ENCODE measurements at places on chromosomes 5 and 9.

- no peak for DNase-seq
These were observed 131.1 kb upstream of the NR4A3 start for GRCh38 chr9:99690573-99690972.

- no peak for DNase-seq
These were observed 550.0 kb downstream of the BNC2 start for GRCh38 chr9:16320338-16320902.

DNA sequence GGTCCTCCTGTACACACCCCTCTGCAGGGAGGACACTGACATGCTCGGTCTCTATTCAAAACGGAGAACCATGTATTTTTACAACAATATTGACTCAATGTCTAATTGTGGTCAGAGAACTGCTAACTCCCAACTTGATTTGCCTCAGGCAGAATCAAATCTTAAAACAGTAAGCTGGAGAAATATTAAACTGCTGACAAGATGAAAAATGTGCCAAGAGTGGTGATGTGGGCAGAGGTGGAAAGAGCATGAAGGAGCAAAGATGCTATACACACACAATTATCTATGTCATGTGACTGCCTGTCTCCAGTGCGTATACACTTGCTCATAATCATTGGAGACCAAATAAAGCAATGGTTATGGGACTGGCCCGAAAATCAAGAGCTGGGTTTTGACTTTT, 556.1 kb upstream of the ZNF608 start:
- no peak for DNase-seq

- DNase-seq, result no peak
These were observed 1.4 kb downstream of the IL11RA start for GRCh38 chr9:34653151-34654072.

DNA sequence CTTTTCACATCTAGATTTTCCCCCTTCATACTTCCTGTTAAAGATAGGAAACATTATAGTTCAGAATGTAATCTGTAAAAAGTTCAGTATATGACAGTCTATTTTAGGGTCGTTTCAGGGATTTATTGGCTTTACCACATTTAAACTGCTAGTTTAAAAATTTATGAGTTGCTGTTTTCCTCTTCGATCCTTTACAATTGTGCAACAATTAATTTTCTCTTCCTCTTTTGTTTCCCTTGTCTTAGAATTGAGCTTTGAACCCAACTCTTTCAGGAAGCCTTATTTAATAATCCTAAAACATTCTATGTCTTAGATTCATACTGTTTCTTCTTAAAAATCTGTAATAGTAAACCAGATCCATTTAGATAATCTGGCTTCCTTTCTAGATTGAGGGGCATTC, 16.4 kb downstream of the ZSWIM6 start:
- DNase-seq, result no peak

- no peak for DNase-seq
These were observed 133.4 kb downstream of the GRIA1 start for GRCh38 chr5:153623751-153624450.

DNA sequence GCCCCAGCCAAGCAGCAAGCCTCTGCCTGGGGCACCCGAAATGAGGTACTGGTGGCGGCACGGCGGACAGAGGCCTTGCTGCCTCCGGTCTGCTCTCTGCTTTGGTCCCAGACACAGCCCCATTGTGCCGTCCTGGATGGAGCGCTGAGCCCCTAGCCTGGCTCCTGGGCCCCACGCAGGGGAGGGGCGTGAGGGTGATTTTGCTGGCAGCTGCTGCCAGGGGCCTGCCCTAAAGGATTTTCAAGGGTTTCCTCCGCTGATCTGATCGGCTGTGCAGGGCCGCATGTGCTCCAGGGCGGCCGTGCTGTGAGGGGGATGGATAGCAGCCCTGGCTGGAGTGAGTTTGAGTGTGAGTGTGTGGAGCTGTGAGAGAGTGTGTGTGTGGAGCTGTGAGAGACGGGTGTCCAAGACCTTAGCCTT, 1.3 kb downstream of the GPSM1 start:
- no peak for DNase-seq

GRCh38 chr5:42655982-42656650, 100.5 kb upstream of the CCDC152 start:
- no peak for DNase-seq

DNA sequence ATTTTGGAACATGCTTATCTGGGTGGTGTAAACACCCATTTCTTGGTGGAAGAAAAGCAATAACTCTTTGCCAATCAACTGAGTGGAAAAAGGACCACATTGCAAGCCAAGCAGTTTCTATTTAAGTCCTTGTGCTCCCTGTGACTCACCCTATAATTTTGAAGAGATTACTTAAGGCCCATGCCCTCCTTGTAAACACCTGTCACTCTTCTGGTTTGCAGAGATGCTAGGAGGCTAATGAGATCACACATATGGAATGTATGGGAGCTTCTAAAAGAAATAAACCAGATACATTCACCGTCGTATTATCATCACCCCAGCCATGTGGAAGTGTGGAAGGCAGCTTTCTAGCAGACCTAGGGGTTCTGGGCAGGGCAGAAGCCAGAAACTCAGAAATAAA, 337.1 kb downstream of the GADD45G start:
- no peak for DNase-seq

- DNase-seq, result no peak
These were observed 5.5 kb downstream of the HNRNPH1 start for GRCh38 chr5:179617930-179618329.

GRCh38 chr5:173885475-173886010, 2.6 kb upstream of the CPEB4 start:
- DNase-seq, result no peak
